ENCODE measurements at places on chromosomes 16 and 17. TPM values are rescaled to one million over a fixed set of nuclear protein-coding genes. Genes with fewer than 3 reads are reported as not detected.

The EVPLL gene
- polyA plus RNA-seq = not detected

DNA sequence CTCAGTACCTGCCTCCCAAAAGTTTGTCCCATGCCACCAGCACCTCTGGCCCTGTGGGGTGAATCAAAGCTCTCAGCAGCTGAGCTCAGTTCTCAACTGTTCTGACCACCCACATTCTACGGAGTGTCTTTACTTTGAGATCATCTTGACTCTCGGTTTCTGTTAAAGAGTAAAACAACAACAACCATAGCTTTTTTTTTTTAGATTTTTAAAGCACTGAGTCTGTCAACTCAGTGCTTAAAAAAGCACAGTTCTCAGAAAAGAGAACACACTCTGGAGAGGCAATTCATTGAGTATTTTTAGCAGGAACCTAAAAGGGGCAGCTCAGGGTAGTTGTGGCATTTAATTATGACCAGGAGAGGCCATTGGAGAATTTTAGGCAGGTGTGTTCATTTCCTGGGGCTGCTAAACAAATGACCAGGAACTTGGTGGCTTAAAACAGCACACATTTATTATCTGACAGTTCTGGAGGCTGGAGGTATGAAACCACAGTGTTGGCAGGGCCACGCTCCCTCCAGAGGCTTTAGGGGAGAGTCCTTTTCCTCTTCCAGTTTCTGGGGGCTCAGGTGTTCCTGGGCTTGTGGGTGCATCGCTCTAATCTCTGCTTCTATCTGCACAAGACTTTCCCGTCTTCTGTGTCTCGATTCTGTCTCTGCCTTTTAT, 6.7 kb upstream of the WFIKKN2 start:
- DNase-seq = no peak

DNA sequence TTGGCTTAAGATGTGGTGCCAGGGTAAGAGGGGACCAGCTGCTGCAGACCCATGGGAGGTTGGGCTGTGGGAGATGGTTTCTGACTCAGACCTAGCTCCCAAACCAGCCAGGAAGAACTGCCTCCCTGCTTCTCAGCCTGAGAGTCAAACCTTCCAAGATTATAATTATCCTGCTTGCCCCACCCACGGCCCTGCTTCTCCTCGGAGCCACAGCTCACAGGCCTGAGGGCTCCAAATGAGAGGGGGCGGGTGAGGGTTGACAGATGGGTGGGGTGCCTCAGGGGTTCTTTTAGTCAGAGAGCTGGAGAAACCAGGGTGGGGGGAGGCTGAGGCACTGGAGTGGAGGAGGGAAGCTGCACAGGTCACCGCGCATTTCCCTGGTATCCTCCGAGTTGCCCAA, 28.7 kb upstream of the GRIN2A start:
- DNase-seq = peak; percentile 43

- DNase-seq = no peak
Measured at GRCh38 chr17:40025559-40025958, 10.3 kb downstream of the CSF3 start.

- DNase-seq = no peak
Measured at GRCh38 chr16:89815639-89816348, 653 bp downstream of the FANCA start.

GRCh38 chr17:31574458-31574857, 183.0 kb downstream of the RAB11FIP4 start:
- DNase-seq = no peak

The HSD11B2 gene
- 1.00 TPM for polyA plus RNA-seq

GRCh38 chr16:24010440-24011089, 174.8 kb downstream of the PRKCB start:
- peak; percentile 66 for DNase-seq

The TNFRSF17 gene
- not detected for polyA plus RNA-seq

- DNase-seq = no peak
Measured at GRCh38 chr17:32491371-32492263, 4.8 kb downstream of the CDK5R1 start.

The AGRP gene
- not detected for polyA plus RNA-seq

GRCh38 chr17:49505854-49506253, 10.8 kb downstream of the NGFR start:
- DNase-seq = no peak

The MT1G gene
- 3.9 TPM for polyA plus RNA-seq

DNA sequence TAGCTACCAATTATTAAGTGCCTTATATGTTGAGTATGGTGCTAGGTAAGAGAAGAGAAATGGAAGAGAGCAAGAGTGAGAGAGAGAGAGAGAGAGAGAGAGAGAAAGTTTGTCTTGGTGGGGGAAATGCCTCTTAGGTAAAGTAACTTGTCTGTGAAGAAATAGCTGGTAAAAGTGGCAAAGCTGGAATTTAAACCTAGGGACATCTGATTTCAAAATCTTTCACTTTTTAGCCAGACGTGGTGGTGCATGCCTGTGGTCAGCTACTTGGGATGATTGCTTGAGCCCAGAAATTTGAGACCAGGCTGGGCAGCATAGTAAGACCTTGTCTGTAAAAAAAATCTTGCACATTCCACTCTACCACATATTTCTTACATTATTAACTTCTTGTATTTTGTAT, 23.0 kb upstream of the CDR2 start:
- DNase-seq = peak; percentile 82

GRCh38 chr16:67865318-67865717, 7.5 kb upstream of the EDC4 start:
- peak; percentile 34 for DNase-seq

DNA sequence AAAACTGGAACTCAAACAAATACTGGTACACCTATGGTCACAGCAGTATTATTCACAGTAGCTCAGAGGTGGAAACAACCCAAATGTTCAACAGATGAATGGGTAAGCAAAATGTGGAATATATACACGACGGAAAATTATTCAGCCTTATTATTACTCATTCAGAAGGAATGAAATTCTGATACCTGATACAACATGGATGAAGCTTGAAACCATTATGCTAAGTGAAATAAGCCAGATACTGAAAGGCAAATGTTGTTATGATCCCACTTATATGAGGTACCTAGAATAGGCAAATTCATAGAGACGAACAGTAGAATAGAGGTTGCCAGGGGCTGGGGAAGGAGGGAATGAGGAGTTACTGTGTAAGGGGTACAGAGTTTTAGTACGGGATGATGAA, 27.1 kb upstream of the MYLK3 start:
- DNase-seq = no peak

GRCh38 chr17:19485800-19486340, 47.8 kb upstream of the SLC47A1 start:
- DNase-seq = no peak

The CACNG3 gene
- polyA plus RNA-seq = not detected

DNA sequence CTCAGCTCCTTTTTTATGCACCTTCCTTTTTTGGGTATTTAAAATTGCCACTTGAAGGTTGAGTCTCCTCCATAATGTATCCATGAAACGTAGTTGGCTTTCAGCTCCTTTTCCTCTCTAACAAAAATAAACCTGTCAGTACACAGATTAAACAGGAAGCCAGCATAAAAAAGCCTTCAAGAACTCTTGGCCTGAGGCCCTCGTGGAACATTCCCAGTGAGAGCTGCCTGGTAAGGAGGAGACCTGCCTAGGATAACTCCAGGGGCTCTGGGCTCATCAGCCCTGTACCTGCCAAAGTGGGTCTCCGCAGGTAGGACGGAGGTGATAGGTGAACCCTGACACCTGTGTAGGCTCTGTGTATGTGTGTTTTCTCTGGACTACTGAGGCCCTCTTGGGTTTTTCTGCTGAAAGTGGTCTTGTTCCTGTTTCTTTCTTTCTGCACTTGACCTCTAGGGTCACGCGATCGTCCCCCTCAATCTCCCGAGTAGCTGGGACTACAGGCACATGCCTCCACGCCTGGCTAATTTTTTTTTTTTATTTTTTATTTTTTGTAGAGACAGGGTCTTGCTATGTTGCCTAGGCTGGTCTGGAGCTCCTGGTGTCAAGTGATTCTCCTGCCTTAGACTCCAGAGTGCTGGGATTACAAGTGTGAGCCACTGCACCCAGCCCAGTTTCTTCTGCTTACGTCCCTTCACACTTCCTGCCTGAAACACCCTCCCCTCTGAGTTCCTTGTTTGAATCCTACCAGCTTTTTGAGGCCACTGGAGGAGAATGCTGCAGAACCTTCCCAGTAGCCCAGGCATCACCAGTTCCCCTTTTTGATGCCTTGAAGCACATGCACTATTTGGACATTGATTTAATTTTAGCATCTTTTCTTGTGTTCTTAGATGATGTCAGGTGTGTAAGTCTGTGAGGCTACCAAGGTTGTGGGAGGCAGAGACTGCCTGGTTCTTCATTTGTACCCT, 9.8 kb downstream of the PGS1 start:
- DNase-seq = no peak

The SLC7A6OS gene
- polyA plus RNA-seq = 6.5 TPM

DNA sequence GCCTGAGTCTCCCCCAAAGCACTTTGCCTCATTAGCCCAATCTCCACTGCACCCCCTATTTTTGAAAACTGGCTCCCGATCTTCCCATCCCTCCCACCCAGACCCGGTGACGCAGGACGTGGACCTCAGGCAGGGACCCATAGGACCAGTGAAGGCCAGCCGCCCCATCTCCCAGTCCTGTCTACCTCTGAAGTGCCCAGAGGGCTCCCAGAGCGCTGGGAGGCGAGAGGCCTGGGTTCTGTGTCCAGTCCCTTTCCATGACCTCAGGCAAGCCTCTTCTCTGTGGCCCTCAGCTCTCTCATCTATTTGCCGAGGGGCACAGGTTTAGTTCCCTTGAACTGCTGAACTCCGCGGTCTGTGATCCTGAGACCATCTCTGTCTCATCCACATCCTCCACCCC, 714 bp downstream of the TNS4 start:
- DNase-seq = no peak

GRCh38 chr17:59331929-59332748, 684 bp downstream of the YPEL2 start:
- DNase-seq = no peak

The WDR45B gene
- polyA plus RNA-seq = 71.9 TPM

GRCh38 chr17:77107506-77108433, 33.0 kb upstream of the SEC14L1 start:
- no peak for DNase-seq

- no peak for DNase-seq
Measured at GRCh38 chr17:57931488-57932137, 23.6 kb downstream of the CUEDC1 start.

The WNT9B gene
- not detected for polyA plus RNA-seq

The HAS3 gene
- polyA plus RNA-seq = 58.0 TPM

DNA sequence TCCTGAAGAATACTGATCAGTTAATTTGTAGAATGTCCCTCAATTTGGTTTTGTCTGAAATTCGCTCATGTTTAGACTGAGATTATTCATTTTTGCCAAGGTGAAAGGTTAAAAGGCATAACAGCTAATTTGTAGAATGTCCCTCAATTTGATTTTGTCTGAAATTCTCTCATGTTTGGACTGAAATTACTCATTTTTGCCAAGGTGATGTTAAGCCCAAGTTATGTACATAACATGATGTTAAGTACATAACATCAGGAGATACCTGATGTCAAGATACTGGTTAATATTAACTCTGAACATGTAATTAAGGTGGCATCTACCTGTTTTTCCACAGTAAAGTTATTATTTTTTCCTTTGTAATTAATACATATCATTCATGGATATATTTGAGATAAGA, 243.4 kb upstream of the PMFBP1 start:
- no peak for DNase-seq

- DNase-seq = no peak
Measured at GRCh38 chr16:71501547-71501946, 12.4 kb upstream of the ZNF19 start.

DNA sequence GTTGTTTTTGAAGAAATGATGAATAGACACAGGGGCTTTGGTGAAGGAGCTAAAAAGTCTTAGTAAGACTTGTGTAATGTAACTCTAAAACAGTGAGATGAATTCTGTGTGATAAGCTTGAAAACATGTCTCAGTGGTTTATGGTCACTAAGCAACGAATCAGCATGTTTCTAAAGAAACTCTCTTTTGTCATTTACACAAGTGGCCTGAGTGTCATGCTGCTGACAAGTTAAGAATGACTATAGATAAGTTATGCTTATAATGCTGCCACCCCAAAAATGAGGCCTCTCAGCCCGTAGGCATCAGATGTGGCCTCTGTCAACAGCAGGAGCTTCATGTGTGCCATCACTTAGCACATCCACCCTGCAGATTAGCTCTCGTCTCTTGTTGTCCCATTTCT, 8.7 kb downstream of the COX10 start:
- no peak for DNase-seq

- DNase-seq = no peak
Measured at GRCh38 chr17:49942947-49943346, 26.0 kb upstream of the DLX4 start.

DNA sequence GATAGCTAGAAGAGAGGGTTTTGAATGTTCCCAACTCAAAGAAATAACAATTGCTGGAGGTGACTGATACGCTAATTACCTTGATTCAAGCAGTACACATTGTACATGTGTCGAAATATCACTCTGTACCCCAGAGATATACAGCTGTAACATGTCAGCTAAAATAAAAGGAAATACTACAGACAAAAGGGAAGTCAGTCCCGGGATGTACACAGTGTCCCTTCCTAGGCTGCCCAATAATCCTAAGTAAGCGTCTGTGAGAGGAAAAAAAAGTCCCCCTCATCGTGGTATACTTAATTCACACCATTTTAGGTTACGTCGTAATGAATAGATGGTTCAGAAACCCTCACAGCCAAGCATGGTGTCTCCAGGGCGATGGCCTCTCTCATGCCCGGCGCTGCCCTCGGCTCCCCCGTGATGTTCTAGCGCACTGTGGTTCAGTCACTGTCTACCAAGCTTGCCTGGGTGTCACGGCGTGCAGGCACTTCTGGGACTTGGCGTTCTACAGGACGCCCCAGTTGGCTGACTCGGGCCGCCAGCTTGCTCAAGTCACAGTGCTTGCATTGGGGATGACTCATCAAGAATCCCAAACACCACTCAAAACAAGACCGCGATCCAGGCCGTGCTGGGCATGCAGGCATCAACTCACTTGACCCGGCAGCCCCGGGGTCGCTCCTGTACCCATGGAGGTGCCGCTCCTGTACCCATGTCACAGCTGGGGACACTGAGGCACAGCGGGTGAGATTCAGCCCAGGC, 27.6 kb downstream of the CCDC40 start:
- DNase-seq = no peak

The OSGIN1 gene
- polyA plus RNA-seq = 4.2 TPM

The SPATA22 gene
- polyA plus RNA-seq = not detected

The KCTD2 gene
- 16.8 TPM for polyA plus RNA-seq

GRCh38 chr16:79598348-79599181, 2.0 kb downstream of the MAF start:
- peak; percentile 64 for DNase-seq

The TMC7 gene
- polyA plus RNA-seq = 9.3 TPM

GRCh38 chr16:22360963-22361659, 13.3 kb downstream of the CDR2 start:
- no peak for DNase-seq

The KRT31 gene
- not detected for polyA plus RNA-seq

The CCL17 gene
- not detected for polyA plus RNA-seq
